Cardiac muscle cell (in vitro differentiated cells and primary cell): ENCODE measurements at places on chromosomes 3 and 15. TPM values are rescaled to one million over a fixed set of nuclear protein-coding genes. Genes with fewer than 3 reads are reported as not detected.

Gene ADPRH
- total RNA-seq, result 2.7 and 3.6 TPM in 2 replicates

Gene HCLS1
- 0.25 and 0.57 TPM in 2 replicates for total RNA-seq

Gene FAM107A
- not detected in 2 replicates for total RNA-seq

Gene SLITRK3
- total RNA-seq, result 0.18 TPM in 2 replicates

Gene CFAP92
- total RNA-seq, result 0.53 and 0.60 TPM in 2 replicates

Gene TRAT1
- total RNA-seq, result not detected in 2 replicates

Gene RTP3
- total RNA-seq, result not detected in 2 replicates

- DNase-seq, result no peak
These were observed 261.3 kb downstream of the RPLP1 start for GRCh38 chr15:69713726-69714559.

DNA sequence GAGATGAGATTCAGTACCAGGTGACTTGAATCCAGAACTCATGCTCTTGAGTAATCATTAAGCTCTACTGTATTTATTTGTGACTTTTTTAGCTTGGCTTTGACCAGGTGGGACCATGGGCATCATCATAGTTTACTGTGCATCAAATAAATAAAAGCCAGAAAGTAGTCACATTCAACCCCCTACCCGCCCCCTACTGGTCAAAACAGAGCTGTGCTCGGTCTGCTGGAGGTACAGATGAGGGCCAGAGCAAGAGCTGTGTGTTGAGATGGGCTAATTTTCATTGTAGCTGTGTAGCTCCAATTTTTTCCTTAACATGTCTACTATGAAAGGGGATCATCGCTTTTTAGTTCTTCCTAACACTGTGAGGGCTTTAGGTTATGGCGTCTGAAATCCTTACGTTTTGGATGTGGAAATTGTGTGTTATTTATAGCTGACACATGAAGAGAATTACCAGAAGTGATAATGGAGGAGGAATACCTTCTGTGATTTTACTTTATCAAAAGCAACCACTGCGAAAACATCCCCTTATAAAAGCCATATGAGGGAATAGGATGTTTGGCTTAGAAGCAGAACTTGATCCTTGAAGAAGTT is 375.1 kb downstream of the PTPRG start:
- peak; percentile 50 for DNase-seq

GRCh38 chr15:100042558-100042957 is 299.2 kb downstream of the ADAMTS17 start:
- DNase-seq, result peak; percentile 13

DNA sequence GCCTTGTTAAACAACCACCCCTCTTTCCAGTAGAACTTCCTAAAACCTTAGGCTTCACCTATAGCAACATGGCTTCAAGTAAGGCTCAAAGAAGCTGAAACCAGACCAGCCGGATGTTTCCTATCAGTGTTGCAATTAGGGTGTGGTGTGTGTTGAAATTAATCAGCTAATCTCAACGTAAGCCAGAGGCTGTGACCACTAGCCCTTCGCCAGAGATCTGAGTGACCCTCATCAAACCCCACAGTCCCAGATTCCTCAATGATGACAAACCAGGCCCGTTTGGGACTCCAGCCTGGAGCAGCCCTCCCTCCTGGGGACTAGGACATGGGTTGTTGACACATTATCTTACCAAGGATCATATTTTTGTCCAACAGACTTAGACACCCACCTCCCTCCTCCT is 27.3 kb downstream of the CYP11A1 start:
- no peak for DNase-seq

- DNase-seq, result no peak
These were observed 127.4 kb downstream of the B3GALNT1 start for GRCh38 chr3:160977773-160978172.

GRCh38 chr3:114494498-114494897 is 200.7 kb downstream of the TIGIT start:
- DNase-seq, result no peak

GRCh38 chr15:38758043-38758442 is 193.4 kb upstream of the RASGRP1 start:
- DNase-seq, result peak; percentile 64

DNA sequence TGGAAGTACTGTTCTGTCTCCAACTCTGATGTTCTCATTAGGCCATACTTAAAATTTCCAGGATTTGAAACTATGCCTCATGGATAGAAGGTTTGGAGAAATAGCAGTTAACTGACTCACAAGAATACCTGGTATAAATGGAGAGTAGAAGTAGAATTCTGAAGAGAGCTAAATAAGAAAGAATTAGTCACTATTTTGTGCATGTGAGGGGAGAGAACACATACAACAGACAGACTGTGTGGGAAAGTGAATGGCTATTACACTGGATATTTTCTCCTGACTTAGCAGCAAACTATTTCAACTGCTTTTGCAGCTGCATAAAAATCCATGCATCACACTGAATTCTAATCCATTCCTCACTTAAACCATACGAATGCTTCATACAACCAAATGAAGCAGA is 71.3 kb downstream of the C3orf70 start:
- DNase-seq, result no peak

GRCh38 chr3:42366550-42366949 is 43.9 kb downstream of the LYZL4 start:
- DNase-seq, result no peak

- no peak for DNase-seq
These were observed 7.9 kb downstream of the ZNF280D start for GRCh38 chr15:56725386-56725785.

DNA sequence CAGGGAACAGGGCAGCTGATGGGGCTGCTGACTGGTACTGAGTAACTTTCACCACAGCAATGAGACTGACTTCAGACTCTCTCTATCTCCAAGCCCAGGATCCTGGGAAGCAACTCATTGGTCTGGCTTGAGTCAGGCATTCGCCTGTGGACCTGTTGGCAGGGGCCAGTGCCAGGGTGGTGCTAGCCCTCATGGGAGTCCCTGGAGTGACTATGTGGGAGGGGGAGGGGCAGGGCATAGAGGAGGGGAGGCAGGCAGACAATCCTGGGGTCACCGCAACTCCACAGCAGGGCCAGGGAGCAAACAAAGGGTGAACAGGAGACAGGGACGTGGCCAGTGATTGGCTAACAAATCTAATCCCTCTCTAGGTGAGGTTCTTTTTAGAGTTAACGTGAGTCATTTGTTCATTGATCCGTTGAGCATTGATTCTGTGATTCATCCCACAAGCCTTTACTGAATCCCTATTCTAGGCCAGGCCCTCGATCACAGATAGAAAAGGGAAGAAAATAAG is 71.8 kb downstream of the CEMIP start:
- DNase-seq, result no peak

DNA sequence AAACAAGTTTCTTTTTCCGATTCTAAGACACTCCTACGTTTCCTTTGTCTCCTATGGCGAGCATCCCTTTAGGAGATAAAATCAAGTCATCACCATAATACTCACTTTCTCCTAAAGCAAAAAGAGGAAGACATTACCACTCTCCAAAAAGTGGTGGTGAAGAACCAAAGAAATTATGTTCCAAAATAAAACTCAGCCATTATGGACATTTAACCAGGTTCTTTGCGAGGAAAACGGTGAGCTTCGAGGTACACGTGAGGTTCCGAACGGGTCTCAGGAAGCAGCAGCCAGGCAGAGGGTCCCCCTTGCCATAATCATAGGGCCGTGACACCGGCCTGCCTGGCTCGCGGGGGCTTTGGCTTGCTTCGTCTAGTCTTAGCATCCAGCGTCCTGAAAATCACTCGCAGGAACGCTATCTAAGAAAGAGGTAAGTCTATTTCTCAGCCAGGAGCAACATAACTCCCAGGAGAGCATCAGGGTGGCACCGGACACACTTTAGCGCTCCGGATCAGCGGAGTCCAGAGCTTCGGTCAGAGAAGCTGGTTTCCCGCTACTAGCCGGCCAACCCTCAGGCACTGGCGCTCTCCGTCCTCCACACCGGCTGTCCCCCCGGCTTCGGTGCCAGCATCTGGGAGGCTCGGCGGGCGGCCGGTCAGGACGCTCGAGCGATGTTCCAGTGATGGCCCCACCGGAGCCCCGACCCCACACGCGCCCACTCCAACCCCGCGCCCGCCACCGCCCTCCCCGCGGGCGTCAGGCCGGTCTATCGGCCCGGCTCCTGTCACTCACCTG is 581 bp downstream of the IP6K1 start:
- peak; percentile 59 for DNase-seq

GRCh38 chr3:123072152-123072551 is 5.3 kb downstream of the PDIA5 start:
- peak; percentile 44 for DNase-seq
